Vagina (tissue), 2 donors: ENCODE measurements at places on chromosomes 6 and 20.

DNA sequence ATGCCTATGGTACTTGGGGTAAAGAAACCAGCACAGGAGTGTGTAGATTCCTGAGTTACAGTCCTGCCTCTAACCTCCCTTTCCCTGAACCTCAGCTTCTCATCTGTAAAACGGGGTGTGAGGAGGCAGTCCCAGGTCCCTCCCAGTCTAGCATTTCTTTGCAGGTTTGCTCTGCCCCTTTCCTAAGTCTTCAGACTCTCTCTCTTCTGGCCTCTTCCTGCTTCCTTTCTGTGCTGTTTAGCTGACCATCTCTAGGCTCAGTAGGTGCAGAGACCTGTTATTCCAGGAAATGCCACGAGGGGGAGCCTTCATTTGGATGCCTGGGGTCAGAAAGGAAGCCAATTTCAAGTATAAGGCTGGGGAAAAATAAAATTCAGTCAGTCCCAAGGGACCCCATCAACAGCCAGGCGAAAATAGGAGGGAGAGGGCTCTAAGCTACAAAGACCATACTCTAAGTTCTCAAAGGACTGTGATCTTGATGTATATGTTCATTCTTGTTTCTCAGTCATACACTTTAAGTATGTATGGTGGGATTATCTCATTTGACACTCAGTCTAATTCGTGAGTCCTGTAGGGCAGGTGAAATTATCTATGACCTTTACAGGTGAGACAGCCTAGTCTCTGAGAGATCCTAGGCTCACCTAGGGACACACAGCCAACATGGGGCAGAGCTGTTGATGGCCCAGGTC, 89.1 kb downstream of the NCR2 start:
- no peak for DNase-seq

DNA sequence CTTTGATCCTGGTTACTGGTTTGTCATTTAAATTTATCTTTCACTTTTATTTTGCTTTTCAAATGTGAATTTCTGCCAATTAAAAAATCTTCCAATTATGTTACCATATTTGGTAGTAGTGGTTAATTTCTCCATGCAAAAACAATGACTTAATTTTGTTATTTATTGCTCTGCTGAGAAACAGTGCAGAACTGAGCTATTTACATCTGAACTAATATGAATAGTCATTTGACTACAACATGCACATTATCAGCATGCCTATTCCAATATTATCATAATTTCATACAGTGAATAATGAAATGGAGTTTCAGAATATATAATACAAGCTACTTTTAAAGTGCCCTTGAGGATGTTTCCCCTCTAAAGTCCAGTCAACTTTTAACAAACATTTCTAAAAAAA, 517 bp downstream of the PLN start:
- no peak for DNase-seq

GRCh38 chr20:1207293-1207878, 4.1 kb downstream of the C20orf202 start:
- DNase-seq: no peak

GRCh38 chr6:116280161-116280932, 617 bp upstream of the TSPYL1 start:
- no peak for DNase-seq

- DNase-seq: no peak
These were observed 586.2 kb upstream of the CITED2 start for GRCh38 chr6:139960671-139961070.

DNA sequence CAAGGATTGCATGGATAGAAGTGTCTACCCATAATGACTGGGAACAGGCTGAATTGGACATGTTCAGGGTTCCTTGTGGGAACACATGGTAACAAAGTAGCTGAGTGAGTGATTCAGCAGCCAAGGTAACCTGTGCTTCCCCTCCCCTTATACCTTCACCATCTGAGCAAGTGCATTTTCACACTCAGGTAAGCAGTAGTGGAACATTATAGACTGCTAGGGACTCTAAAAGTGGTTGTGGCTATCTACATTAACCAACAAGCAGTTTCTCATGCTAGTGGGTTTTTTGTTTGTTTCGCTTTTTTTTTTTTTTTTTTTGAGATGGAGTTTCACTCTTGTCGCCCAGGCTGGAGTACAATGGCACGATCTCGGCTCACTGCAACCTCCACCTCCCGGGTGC, 41.4 kb downstream of the KIZ start:
- DNase-seq: no peak

DNA sequence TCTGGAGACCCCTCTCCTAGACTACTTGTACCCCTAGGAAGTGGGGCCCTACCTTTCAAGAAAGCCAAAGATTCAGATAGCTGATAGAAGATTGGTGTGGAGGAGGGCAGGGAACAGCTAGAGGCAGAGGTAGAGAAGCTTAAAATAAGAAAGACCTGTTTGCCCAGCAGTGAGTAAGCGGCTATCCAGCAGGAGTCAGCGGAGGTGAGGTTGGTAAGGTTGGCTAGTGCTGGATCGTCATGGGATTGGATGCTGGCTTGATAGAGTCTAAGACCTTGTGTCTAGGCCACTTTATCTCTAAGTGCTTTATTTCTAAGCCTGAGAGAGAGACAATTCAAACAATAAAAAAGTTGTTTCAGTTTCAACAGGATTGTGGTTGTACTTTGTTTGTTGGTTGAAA, 19.1 kb downstream of the ANKS1A start:
- DNase-seq: no peak

DNA sequence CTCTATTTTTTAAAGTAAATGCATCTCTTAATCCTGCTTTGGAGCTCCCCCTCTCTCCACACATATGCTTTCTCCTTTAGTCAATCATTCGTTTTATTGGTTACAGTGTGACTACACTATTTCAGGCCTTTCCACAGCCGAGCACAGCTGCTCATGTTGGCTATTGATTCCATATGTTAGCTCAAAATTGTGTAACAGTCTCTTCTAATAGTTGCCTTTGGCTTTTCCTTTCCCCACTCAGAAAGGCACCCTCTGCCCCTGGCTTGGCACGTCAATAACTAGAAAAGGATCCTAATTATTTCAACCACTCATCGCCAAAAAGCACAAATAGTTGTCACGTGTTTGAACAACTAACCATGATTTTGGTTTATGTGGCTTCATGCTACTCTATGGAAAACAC, 410.3 kb upstream of the SLC35B3 start:
- no peak for DNase-seq

- DNase-seq: no peak
These were observed 13.3 kb downstream of the DUSP22 start for GRCh38 chr6:305371-306206.

GRCh38 chr6:4304927-4305455, 169.6 kb upstream of the ECI2 start:
- DNase-seq: no peak

DNA sequence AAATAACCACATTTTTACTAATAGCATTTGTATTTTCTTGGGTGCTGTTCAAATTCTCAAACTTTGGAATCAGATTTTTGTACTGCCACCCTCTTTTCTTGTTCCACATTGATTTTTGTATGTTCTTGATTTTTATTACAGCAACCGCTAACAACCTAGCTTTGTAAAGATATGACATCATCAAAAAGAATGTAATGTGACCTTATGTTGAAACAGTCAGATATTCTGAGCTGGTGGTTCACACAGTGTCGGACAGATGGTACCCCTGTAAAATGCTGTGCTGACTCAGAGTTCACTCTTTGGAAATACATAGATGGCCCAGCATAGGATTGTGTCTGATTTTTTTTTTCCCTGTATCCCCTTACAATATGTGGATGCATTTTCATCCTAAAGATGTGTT, 118.9 kb downstream of the QKI start:
- no peak for DNase-seq

- DNase-seq: no peak
These were observed 21.6 kb downstream of the EYA4 start for GRCh38 chr6:133262804-133263203.

DNA sequence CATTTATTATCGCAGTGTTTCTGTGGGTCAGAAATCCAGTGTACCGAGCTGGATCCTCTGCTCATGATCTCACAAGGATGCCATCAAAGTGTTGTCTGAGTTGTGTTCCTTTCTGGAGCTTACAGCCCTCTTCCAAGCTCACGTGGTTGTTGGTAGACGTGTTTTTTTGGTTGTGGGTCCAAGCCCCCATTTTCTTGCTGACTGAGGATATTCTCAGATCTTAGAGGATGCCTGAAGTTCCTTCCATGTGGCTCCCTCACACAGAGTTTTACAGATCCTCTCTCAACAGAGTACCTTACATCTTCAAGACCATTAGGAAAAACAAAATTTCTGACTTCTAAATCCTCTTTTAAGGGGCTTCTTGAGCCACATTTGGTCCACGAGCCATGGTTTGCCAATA, 78.1 kb downstream of the TINAG start:
- no peak for DNase-seq

- DNase-seq: no peak
These were observed 217.2 kb downstream of the LAMA2 start for GRCh38 chr6:129100164-129100563.

- no peak for DNase-seq
These were observed 63.2 kb upstream of the BEND6 start for GRCh38 chr6:56891754-56892153.

- DNase-seq: no peak
These were observed 136.4 kb downstream of the OR2B2 start for GRCh38 chr6:27775796-27776184.

GRCh38 chr6:2634139-2634964, 116.4 kb downstream of the MYLK4 start:
- DNase-seq: no peak

GRCh38 chr6:112221981-112222852, 32.1 kb downstream of the LAMA4 start:
- no peak for DNase-seq

GRCh38 chr6:408148-408547, 16.6 kb downstream of the IRF4 start:
- DNase-seq: no peak

DNA sequence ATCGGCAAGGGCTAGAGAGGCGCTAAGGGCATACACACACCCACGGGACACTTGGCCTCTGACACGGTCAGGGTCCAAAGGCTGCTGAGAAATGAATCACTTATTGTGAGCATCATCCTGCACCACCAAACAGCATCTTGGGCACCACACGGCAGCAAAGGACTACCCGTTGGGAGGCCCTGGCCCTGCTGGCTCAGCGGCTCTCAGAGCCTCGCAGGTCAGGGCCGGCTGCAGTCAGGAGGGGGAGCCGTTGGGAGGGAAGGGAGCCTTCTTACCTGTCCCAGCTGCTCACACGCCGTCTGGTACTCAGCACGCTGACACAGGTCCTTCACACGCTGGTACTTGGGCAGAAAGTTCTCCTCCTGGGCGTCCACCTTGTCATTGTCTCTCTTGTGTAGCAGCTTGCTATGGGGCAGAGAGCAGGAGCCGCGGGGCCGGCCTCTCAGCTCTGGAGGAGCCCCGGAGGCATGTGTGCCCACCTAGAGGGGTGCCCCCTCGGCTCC, 109.0 kb downstream of the SULF2 start:
- no peak for DNase-seq

DNA sequence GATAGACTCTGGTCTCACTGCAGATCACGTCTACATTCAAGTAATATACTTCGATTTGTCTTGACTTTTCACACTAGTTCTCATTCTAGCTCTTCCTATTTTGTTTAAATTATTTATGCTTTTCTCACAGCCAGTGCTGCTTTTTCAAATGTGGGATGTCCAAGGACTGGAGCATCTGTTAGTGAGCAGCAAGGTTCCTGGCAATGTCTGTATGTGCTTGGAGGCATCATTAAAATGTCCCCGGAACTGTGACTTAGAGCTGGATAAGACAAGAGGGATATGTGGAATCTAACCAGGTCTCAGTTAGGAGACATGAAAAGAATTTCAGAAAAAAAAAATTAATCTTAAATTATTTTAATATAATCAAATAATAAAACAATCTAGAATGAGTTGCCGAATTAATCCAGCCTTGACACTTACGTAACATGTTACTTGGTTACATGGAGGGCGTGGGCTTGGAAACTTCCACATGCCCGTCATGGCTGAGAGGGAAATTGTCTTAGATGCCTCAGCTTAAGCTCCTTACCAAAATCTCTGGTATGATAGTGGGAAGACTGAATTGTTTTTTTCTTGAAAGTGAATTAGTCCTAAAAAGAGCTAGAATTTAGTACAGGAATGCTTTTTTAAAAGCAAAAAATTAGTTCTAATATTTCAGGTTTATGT, 21.4 kb upstream of the CARMIL1 start:
- DNase-seq: no peak

DNA sequence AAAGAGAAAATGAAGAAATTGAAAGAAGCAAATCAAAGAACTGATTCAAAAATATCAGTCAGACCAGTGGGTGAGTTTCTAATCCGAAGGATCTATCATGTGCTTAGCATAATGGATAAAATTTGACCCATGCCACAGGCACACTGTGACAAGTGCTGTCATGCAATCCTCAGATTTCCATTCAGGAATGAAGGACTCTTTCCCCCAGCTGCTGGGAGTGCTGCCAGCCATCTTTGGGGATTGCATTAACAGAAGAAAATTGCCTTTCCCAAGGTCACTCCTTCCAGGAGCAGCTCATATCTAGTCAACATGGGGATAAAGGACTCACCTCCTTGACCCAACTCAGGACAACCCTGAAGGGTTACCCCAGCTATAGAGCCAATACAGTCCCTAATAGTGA, 316.7 kb upstream of the TBX18 start:
- no peak for DNase-seq

- no peak for DNase-seq
These were observed 36.7 kb upstream of the AAR2 start for GRCh38 chr20:36199345-36200257.

DNA sequence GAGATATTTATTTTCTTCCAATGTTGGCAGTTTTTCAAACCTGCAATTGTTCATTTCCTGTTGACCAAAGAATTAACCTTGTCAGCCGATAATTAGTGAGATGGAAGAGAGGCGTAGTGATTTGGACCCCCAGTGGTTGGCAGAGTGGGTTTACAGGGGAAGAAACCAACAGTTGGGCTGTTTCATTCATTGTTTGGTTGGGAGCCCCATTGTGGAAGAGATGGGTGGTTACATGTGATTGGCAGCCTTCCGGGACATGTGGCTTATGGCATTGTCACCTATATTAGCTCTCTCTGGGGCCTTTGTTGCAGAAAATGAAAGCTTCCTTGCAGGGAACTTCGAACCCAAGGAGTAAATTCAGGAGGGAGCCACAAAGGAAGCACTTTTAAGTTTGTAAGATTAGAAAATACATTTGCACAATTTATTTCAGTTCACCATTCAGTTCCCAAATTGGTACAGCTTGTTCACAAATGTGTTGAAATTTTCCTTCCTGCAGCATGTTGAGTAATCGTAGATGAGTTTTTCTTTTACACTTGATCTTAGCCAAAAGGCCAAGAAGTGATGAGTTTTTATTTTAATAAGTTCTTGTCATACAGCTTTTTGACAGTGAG, 50.3 kb upstream of the CDKAL1 start:
- no peak for DNase-seq

GRCh38 chr6:38114976-38115625, 295.6 kb downstream of the ZFAND3 start:
- no peak for DNase-seq
